ENCODE measurements at places on chromosomes 3 and 15.
A peak's percentile ranks its signal among the peaks of the same experiment; 100 is the strongest.

DNA sequence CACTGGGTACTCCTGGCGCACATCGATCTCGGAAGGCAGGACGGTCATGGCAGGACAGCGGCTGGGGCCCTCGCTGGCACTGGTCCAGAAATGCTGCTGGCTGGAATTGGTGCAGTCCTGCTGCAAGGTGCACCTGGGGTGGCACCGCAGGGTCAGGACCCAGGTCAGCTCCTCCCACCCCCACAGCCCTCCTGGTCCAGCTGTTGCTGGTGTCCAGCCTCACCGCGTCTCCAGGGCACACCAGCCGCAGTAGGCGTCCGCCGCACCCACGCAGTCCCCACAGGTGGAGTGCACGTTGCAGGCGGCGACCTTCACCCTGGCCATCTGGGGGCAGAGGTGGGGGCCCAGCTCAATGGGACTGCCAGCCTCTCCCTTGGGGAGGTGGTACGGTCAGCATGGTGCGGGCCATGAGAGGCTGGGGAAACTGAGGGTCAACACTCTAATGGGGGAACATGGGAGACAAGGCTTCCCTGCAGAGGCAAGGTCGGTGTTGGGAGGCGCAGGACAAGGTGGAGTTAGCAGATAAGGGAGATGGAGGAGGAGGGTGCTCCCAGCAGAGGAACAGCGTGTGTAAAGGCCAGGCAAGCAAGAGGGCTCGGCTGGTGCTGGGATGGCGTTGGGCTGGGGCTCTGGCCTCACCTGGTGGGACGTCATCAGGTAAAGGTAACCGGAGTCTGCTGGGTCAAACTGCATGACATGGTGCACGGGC, 20.4 kb downstream of the PLXND1 start:
- no peak for DNase-seq

DNA sequence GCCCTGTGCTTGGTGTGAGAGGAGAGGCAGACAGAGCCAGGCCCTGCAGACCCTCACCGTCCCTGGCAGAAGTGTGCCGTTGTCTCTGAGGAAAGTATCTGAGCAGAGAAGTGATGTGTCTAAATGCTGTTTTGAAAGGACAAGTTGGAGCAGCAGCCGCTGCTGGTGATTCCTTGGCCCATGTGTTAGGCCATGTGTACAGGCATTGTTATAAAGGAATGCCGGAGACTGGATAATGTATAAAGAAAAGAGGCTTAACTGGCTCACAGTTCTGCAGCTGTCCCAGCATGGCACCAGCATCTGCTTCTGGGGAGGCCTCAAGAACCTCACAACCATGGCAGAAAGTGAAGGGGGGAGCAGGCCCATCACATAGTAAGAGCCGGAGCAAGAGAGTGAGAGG, 334.6 kb upstream of the ATP10A start:
- no peak for DNase-seq

DNA sequence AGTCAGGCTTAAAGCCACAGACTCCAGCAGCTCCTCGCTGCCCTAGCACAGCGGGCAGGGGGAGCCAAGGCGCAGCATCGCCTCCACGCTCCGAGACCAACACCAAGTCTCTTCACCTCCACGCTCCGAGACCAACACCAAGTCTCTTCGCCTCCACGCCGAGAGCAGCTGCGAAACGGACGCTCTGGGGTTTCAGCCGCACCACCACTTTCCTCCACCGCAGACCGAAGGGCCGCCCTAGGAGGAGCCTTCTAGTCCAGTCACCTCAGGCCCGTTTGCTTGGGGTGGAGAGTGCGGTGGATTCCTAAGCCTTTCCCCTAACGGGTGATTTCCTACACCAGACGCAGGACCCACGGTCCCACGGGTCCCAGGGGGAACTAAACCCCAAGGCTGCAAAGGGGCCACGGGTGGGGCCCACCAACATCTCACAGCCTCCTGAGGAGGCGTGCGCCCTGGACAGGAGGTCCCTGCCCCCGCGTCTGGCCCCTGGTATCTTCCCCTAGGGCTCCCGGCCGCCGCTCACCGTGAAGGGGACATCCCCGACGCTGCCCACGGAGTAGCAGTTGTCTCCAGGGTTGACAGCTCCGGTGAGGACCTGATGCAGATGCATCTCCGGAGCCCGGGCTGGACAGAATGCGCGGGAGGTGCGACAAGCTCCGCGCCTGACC, 501 bp downstream of the DMXL2 start:
- DNase-seq, result peak; percentile 1

GRCh38 chr3:128133273-128133883, 9.8 kb upstream of the RUVBL1 start:
- DNase-seq, result peak; percentile 18

DNA sequence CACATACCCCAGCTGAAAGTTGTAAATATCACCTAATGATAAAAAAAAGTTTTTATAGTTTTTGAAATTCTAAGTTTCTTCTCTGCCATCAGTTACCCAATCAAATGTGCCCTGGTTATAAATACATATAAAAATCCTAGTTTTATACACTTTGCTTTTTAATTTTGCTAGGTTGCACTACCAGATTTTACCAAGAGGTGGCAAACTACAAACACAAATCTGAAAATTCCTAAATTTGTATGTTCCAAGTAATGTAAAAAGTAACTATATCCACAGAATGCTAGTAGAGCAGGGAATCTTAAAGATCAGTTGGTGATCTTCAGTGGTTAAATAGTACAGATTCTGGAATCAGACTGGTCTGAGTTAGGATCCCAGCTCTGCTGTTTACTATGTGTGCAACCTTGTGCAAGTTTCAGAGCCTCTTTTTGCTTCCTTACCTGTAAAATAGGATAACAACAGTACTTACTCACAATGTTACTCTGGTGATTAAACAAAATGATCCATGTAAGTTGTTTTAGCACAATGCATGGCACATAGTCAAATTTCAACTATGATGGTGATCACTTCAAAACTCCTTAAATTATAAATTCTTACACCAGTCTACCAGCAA, 11.0 kb downstream of the TRPM7 start:
- DNase-seq, result no peak

GRCh38 chr3:127915937-127916493, 983 bp downstream of the KBTBD12 start:
- no peak for DNase-seq

- no peak for DNase-seq
These were observed 21.4 kb upstream of the FSIP1 start for GRCh38 chr15:39804026-39804425.
